ENCODE measurements at places on chromosomes 7 and 10.

- DNase-seq: no peak
These were observed 82.5 kb upstream of the TMEM72 start for GRCh38 chr10:44828508-44829142.

GRCh38 chr7:103524042-103524907 is 78.3 kb upstream of the SLC26A5 start:
- no peak for DNase-seq

DNA sequence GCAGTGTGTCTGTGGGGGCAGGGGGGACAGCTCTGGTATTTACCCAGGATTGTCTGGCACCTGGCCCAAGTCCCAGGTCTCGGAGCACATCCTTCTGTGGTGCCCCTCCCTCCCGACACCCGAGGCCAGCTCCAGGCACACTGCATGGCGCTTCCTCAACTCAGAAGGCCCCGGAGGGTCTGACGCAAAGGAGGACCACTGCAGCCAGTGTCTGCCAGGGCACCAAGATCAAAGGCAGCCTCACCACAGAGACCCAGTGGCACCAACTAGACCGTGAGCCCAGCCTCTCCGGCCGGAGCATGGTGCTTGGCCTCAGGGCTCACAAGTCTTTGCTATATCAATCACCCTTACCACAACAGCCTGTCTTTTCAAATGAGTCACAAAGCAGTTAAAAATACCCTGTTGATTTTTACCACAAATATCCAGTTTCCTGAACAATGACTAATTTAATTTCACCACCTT is 99.3 kb upstream of the DDC start:
- DNase-seq: no peak

DNA sequence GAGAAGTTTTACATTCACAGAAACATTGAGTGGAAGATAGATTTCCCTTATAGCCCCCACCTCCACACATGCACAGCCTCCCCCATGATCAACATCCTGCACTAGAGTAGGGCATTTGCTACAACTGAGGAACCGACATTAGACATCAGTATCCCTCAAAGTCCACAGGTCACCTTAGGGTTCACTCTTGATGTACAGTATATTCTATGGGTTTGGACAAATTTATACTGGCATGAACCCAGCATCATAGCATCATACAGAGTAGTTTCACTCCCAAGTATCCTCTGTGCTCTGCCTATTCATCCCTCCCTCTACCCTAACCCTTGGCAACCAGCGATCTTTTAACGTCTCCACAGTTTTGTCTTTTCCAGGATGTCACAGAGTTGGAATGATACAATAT is 64.4 kb downstream of the VSTM4 start:
- no peak for DNase-seq

DNA sequence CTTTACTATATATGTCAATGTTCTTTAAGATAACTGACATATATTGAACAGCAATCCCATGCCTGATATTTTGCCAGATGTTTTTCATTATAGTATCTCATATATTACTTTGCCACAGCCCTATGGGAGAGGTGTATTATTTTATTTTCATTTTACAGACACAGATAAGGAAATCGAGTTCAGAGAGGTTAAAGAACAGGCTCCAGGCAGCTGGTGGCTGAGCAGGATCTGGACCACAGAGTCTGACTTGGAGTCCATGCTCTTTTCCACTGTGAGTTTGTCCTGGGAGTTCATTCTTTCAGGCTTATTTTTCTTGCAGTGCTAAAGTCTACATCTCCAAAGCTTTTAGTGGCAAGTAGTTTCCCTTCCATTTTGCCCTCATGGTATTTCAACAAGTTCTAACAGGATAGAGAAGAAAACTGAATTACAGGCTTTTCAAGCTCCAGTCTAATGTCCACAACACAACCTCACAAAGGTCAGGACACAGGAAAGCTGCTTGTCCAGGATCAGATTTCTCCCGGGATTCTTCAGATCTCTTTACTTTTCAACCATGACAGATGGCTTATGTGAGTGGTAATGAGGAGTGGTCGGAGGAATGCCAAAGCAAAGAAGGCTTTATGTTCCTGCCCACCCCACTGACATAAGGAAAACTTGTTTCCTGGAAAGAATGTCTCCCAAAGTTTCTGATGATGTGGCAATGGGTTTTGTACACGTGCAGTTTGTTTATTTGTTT is 13.1 kb upstream of the SLC35B4 start:
- peak; percentile 27 for DNase-seq

GRCh38 chr7:1856161-1856887 is 186.2 kb downstream of the ELFN1 start:
- no peak for DNase-seq

Measured in NCI-H524 treated with DMSO at 0.1 percent for 48 hours (cell line).